ENCODE measurements at places on chromosomes 3 and 15. TPM values are rescaled to one million over a fixed set of nuclear protein-coding genes. Genes with fewer than 3 reads are reported as not detected.

The SPG21 gene
- 69.6 TPM for total RNA-seq

The CYP1A1 gene
- total RNA-seq, result 8.5 TPM

The CHRFAM7A gene
- total RNA-seq, result 0.60 TPM

The MINAR1 gene
- 0.44 TPM for total RNA-seq
